ENCODE measurements at places on chromosomes 7 and 10. TPM values are rescaled to one million over a fixed set of nuclear protein-coding genes. Genes with fewer than 3 reads are reported as not detected.

GRCh38 chr10:2049560-2049959, 312.2 kb upstream of the ADARB2 start:
- no peak for DNase-seq

DNA sequence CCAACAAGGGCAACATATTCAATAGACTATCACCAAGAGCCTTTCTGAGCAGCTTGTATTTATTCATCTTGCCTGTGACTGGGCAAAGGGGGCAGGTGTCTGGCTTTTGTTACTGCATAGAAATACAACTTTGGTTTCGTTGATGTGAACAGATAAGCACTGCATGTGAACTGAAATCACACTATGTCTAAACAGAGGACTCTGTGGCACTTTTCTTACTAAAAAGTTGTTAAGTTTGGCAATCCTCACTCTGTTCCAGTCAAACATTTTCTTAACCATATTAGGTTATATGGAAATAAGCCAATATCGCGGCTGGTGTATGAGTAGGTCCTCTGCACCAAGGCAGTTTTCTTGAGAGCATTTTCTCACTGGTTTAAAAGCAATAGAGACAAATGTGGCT, 48.5 kb downstream of the CALD1 start:
- no peak for DNase-seq

The EZH2 gene
- polyA plus RNA-seq, result 2.1 TPM

DNA sequence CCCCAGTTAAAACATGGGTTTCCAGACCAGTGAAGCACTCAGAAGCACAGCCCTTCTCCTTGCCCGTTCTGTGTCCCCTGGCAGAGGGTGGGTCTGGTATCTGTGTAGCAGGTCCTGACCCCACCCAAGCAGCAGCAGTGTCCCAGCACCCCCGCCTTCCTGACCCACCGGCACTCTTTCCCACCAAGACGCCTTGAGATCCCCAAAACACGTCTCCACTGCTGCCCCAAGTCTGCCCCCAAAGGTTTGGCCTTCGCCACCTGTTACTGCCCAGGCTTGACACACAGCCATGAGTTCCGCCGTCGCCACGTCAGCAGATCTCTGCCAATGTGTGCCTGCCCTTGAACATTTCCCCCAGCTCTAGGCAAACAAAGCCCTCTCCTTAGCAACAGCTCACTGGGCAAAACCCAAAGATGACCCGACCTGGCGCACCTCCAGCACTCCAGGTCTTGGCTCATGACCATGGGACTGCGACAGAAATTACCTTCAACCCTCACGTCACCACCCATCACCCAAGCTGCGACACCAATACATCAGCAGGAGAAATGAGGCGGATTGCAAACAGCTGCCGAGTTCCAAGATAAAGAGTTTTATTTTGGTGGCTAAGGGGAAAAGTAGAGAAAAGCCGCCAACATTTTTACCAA, 75.6 kb downstream of the CTBP2 start:
- DNase-seq, result no peak

- DNase-seq, result no peak
Measured at GRCh38 chr10:101968940-101969321, 87.0 kb downstream of the ARMH3 start.

The LLCFC1 gene
- polyA plus RNA-seq, result not detected

DNA sequence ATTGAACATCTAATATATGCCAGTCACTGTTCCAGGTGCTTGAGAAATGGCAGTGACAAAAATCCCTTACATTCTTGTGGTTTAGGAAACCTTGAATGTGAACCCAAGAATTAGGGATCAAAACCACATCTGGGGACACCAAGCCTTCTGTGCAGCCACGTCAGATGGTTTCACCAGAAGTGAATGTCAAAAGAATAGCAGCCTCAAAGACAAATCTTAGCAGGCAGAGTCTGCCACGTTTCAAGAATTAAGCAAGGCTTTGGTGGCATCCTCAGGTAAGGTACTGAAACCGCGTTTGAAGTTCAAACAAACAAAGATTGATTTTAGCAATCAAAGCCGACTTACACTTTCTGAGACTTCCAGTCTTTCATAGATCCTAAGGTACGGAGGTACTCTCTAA, 225.5 kb upstream of the GNAI1 start:
- no peak for DNase-seq

DNA sequence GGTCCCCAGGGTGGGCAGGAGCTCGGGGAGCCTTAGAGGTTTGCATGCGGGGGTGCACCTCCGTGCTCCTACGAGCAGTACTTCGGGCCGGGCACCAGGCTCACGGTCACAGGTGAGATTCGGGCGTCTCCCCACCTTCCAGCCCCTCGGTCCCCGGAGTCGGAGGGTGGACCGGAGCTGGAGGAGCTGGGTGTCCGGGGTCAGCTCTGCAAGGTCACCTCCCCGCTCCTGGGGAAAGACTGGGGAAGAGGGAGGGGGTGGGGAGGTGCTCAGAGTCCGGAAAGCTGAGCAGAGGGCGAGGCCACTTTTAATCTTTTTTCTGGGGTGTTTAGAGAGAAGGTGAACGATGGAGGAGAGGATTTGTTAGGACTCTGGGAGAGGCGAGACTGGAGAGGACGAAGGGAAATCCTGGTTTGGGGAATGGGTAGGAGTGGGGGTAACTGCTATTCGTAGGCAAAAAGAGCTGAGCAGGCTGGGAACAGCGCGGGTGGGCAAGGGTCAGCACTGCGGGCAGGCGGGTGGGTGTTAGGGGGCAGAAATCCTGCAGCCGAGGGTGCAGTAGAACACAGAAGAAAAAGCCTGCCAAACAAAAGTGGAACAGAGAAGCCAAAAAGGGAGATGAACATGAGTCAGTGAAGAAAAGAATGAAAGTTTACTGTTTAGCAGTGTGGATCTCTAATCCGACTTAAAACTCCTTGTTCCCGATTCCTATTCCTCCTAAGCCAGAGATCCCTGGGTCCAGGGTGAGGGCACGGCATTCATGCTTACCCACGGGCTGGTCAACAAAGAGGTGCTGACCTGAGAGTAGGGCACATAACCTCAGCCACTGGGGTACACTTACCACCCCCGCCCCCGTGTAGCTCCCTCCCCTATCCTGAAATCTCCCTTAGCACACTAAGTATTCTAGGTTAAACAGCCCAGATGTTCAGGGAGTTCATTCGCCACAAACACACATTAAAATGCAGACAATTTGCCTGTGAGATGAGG, 26.9 kb downstream of the PRSS2 start:
- DNase-seq, result no peak

The SHH gene
- 8.6 TPM for polyA plus RNA-seq

DNA sequence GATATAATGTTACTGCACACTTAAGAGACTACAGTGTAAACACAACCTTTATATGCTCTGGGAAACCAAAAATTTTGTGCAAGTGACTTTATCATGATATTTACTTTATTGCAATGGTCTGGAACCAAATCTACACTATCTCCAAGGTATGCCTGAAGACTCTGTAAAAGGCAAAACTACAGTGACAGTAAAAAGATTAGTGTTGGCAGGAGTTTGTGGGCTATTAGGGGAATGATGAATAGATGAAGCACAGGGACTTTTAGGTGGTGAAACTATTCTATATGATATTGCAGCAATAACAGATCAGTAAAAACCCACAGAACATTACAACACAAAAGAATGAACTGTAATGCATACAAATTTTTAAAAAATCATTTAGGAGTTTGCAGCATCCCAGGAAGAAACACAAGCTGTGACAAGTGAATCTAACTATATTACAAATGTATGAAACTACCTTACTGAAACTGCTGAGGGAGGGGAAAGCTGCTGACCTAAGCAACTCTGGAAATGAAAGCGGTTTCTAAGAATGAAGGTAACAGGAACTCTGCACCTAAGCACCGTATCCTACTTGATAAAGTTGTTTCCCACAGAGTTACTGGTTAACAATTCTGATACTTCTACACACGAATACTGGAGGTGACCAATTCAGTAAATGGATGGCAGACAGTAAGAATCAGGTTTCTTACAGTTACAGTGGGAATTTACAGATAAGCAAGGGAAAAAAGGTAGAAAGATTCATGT, 82.6 kb downstream of the ATE1 start:
- DNase-seq, result no peak

DNA sequence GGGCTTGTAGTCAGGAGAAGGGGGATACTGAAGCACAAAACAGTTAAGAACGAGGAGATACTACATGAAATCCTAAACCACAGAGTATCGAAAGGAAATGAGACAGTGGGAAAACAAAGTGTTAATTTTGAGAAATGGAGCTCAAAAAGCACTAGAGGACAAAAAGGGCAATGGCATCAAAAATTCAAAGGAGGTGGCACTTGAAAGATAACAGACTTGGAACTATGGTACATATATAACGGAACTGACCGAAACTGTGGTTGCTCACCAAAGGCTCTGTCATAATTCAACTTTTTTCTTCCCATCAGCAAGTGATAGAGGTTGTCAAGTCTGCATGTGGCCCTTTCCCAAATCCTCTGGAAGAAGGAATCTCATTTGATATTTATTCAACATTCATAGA, 97.0 kb downstream of the CABCOCO1 start:
- no peak for DNase-seq

- DNase-seq, result no peak
Measured at GRCh38 chr10:120593693-120594092, 136.7 kb downstream of the PLPP4 start.

The DBF4 gene
- 4.5 TPM for polyA plus RNA-seq

DNA sequence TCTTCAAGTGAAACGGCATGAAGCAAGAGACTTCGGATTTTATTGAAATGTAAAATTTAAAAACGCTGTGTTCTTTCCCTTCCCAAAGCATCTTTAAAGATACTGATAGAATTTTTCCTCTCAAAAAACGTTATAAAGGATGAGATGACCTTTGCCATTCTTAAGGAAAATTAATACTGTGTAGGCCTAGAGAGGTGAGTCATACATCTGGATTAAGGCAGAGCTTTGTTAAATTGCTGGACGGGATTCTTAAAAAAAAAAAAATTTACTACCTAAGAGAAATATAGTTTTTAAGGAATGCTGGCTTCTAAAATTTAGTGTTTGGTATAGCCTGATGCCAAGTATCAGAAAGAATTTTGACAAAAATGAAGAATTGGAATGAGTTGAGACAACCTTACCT, 6.3 kb upstream of the HBP1 start:
- no peak for DNase-seq

DNA sequence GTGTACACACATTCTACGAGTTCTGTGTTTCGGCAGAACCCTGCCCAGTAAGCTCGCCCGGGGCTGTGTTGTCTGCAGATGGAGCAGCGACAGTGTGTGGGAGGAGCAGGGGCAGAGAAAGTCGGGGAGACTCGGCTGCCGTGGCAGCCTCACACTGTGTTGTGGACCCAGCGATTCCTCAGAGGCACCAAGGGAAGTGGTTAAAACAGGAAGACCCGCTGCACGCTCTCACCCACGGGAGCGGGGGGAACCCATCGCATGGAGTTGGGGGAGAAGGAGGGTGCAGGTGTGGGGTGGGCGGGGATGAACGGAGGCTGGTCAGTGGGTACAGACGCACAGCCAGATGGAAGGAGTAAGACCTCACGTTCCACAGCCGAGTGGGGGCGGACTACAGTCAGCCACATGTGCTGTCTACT, 250.2 kb downstream of the ELFN1 start:
- no peak for DNase-seq

GRCh38 chr10:22623633-22624253, 90.6 kb downstream of the PIP4K2A start:
- DNase-seq, result no peak

- DNase-seq, result no peak
Measured at GRCh38 chr10:42543840-42544372, 94.5 kb downstream of the ZNF33B start.

DNA sequence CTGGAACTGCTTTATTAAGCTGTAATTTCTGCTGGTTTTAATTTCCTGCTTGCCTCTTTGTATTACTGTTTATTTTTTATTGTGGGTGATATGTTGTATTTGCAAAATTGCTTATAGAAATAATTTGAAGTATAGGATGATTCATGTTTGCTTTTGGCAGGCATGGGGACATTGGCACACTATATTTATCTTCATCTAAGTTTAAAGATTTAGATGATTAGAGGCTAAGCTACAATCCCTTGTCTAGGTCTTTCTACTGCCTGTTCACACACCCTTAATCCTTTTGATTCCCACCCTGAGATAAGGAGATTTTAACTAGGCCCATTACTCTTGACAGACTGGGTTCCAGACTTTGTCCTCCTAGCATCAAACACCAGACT, 182.8 kb upstream of the KAT6B start:
- DNase-seq, result no peak

The MYH16 gene
- not detected for polyA plus RNA-seq

GRCh38 chr10:46273506-46274477, 13.0 kb upstream of the ANTXRL start:
- DNase-seq, result no peak

- no peak for DNase-seq
Measured at GRCh38 chr7:107838816-107839565, 36.0 kb upstream of the SLC26A3 start.

GRCh38 chr10:133343558-133343957, 3.6 kb upstream of the PRAP1 start:
- no peak for DNase-seq

DNA sequence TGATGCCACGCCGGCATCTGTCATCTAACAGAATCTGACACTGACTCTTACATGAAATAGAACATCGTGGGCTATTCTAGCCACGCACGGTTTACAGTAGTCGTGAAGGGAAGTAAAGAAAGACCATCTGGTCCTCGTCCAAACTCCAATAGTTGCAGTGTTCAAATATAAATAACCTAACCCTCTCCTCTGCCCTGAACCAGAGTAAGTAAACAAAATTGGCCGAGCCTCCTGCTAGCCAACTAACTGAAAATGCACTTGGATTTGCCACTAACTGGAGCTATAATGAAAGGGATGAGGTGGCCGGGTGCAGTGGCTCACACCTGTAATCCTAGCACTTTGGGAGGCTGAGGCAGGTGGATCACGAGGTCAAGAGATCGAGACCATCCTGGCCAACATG, 29.5 kb upstream of the ZC3HAV1L start:
- no peak for DNase-seq

The LSM5 gene
- 44.1 TPM for polyA plus RNA-seq

Measured in urinary bladder (tissue), 4 donors.